ENCODE measurements at places on chromosomes 2 and 18. TPM values are rescaled to one million over a fixed set of nuclear protein-coding genes. Genes with fewer than 3 reads are reported as not detected.

GRCh38 chr2:212665948-212666347 lies 127.3 kb upstream of the ERBB4 start:
- no peaks in the 10 kb centered on the region for H3K4me1 ChIP-seq
- H3K4me3 ChIP-seq: no peak overlapping the region
- H3K27ac ChIP-seq: no peak overlapping the region
- H3K36me3 ChIP-seq: no peaks in the 10 kb centered on the region

GRCh38 chr2:8019934-8020333 lies 661.9 kb upstream of the ID2 start:
- no peaks in the 10 kb centered on the region for H3K27me3 ChIP-seq
- DNase-seq: no peak
- no peaks in the 10 kb centered on the region for H3K4me1 ChIP-seq
- no peaks in the 10 kb centered on the region for H3K36me3 ChIP-seq
- H3K4me3 ChIP-seq: no peak overlapping the region
- H3K27ac ChIP-seq: no peak overlapping the region

DNA sequence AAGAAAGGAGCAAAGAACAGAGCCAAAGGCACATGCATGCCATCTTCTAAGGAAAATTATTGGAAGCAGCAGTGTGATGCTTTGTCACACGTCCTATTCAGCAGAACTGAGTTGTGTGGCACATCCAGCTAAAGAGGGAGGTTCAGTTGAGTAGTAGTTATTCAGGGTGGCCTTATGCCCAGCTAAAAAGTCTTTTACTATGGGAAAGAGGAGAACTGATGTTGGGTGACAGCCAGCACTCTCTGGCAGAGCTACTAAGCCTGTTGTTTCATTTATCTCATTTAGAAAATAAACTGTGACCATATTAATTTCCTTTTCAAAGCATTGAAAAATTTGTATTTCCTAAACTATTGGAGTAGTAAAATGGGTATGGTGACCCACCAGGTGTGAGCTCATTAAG lies 18.5 kb downstream of the ITGA6 start:
- H3K27ac ChIP-seq: no peak overlapping the region
- DNase-seq: no peak
- H3K36me3 ChIP-seq: no peaks in the 10 kb centered on the region
- H3K4me3 ChIP-seq: no peak overlapping the region
- H3K4me1 ChIP-seq: peaks cover 35% of the 10 kb centered on the region
- no peaks in the 10 kb centered on the region for H3K27me3 ChIP-seq

DNA sequence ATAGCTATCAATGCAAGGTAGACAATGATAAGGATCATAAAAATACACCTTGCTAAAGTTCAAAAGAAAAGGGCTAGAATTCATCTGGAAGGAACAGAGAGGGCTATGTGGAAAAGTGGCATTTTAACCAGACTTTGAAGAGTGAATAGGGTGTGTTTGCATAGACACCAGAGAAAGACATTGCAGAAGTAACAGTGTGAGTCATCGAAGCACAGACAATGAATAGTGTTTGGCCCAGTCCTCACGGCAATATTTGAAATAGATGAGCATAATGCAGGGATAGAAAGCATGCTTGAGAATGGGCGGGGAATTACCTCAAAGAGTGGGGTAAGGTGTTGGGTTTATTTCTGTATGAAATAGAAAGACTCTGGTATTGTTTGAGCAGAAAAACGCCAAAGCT lies 24.2 kb downstream of the MYT1L start:
- no peaks in the 10 kb centered on the region for H3K36me3 ChIP-seq
- no peak for DNase-seq
- no peak overlapping the region for H3K27ac ChIP-seq
- no peaks in the 10 kb centered on the region for H3K4me1 ChIP-seq

GRCh38 chr2:7017671-7018281 lies 100.6 kb downstream of the RNF144A start:
- no peak overlapping the region for H3K4me3 ChIP-seq
- DNase-seq: no peak
- H3K27me3 ChIP-seq: no peaks in the 10 kb centered on the region
- H3K27ac ChIP-seq: no peak overlapping the region

GRCh38 chr2:144824306-144825080 lies 304.6 kb upstream of the ZEB2 start:
- no peak overlapping the region for H3K4me3 ChIP-seq
- H3K4me1 ChIP-seq: no peaks in the 10 kb centered on the region
- no peak overlapping the region for H3K27ac ChIP-seq
- no peaks in the 10 kb centered on the region for H3K36me3 ChIP-seq

The PFN4 gene
- total RNA-seq: 0.64 TPM

The OBSL1 gene
- total RNA-seq: 88.1 TPM

The SLC40A1 gene
- total RNA-seq: 3.1 TPM

GRCh38 chr18:69978732-69979715 lies 31.4 kb upstream of the CD226 start:
- no peak overlapping the region for H3K27ac ChIP-seq
- no peak overlapping the region for H3K4me3 ChIP-seq
- H3K27me3 ChIP-seq: no peaks in the 10 kb centered on the region
- DNase-seq: no peak

The ZNF804A gene
- 0.32 TPM for total RNA-seq

The POMC gene
- not detected for total RNA-seq

The CREB1 gene
- total RNA-seq: 63.3 TPM
